ENCODE measurements at places on chromosomes 4 and X. TPM values are rescaled to one million over a fixed set of nuclear protein-coding genes. Genes with fewer than 3 reads are reported as not detected.

The SYTL4 gene
- total RNA-seq = 0.57 TPM

The TMEM150C gene
- 10.7 TPM for total RNA-seq

The USP26 gene
- not detected for total RNA-seq

The SLC10A4 gene
- total RNA-seq = 0.26 TPM

The MAGEA9 gene
- not detected for total RNA-seq

The FAM9C gene
- not detected for total RNA-seq

The CFP gene
- total RNA-seq = 3.5 TPM

The RNF212 gene
- total RNA-seq = 3.3 TPM

The FGFBP2 gene
- total RNA-seq = 10.7 TPM

The TMEM131L gene
- 20.4 TPM for total RNA-seq

The GAGE12H gene
- not detected for total RNA-seq

GRCh38 chr4:168433571-168433970, 46.7 kb downstream of the DDX60L start:
- no peak for DNase-seq

- DNase-seq = no peak
Measured at GRCh38 chr4:95013236-95013635, 255.5 kb downstream of the BMPR1B start.

- DNase-seq = no peak
Measured at GRCh38 chr4:7046971-7047370, 3.8 kb downstream of the TADA2B start.

- DNase-seq = no peak
Measured at GRCh38 chr4:160795216-160795615, 1368.6 kb downstream of the FSTL5 start.

- DNase-seq = no peak
Measured at GRCh38 chr4:173450281-173450680, 51.4 kb upstream of the SCRG1 start.

DNA sequence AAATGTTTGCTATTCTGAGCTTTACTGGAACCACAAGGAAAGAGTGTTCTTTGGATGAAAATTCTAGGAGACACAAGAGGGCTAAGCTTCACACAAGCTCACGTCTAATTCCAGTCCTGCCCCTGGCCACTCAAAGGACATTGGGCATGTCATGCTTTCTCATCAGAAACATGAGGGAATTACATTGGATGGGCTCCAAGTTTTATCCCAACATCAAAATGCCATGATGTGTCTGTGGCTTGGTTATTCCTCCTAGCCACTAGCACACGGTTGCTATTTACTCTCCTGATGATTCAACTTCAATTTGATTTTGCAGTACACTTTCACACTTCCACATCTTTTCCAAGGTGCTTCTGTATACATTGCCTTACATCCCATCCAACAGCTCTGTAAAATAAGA, 149.6 kb upstream of the FAM9B start:
- DNase-seq = no peak

GRCh38 chr4:159860945-159861344, 758.1 kb downstream of the RAPGEF2 start:
- no peak for DNase-seq

GRCh38 chr4:156705311-156705710, 266.3 kb downstream of the PDGFC start:
- DNase-seq = no peak

DNA sequence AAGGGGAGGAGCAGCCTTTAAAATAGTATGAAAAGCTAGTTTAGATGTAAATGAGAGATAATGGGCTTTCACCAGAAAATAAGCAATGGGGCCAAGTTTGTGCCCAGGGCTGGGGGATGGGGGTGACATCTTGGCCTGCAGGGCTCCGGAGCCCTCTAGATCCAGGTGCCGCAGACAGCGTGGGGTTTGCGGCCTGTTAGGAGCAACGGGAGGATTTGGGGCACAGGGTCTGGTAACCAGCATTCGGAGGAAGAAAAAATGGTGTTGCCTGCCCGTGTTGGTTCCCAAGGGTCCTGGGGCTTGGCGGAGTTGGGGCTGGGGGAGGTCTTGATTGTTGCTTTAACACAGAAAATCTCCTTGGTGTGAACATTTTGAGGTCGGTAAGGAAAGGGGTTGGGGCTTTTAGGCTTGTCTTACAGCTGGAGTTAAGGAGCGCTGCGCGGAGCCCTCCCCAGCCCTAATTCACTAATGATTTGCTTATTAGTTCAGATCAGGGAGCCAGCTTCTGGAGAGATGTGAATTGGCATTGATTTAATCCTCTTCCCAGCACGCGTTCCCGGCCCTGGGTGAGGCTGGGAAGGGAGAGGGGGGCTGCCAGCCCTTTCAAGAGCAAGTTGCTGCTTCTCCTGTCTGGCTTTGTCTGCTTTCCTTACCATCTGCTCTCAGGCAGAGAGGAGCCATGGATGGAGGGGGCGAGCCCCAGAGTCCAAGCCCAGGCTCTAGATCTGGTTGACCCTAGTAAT, 443.4 kb downstream of the BCOR start:
- no peak for DNase-seq

GRCh38 chrX:150063138-150063518, 124.8 kb upstream of the EOLA2 start:
- DNase-seq = no peak

GRCh38 chr4:107603430-107603829, 116.6 kb downstream of the PAPSS1 start:
- no peak for DNase-seq

DNA sequence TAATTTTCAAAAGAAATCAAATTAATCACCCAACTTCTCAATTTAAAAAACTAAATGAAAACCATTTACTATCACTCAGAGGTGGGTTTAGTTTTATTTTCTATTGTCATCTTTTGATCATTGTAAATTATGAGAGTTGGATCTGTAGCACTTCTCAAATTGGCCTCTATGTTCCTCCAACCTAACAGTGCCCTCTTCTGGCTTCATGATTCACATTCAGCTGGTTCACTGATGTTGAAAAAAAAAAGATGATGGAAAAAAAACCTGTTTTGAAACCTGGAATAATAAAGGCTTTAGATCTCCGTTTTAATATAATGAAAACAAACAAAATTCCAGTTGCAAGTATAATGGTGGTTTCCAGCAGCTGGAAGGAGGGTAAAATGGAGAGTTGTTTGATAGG, 2.4 kb upstream of the NBDY start:
- DNase-seq = no peak

DNA sequence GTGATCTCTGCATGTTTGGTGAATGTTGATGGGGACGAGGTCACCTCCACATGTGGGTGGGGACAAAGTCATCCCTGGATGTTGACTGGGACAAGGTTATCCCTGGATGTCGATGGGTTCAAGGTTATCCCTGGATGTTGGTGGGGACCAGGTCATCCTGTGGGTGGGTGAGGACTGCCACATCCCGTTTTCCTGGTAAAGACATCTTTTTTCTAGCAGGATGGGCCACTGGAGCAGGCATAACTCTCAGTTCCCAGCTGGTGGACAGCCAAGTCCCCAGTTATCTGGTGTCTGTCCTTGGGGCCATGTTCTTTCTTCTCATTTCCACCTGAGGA, 28.3 kb upstream of the PLCXD1 start:
- DNase-seq = no peak

DNA sequence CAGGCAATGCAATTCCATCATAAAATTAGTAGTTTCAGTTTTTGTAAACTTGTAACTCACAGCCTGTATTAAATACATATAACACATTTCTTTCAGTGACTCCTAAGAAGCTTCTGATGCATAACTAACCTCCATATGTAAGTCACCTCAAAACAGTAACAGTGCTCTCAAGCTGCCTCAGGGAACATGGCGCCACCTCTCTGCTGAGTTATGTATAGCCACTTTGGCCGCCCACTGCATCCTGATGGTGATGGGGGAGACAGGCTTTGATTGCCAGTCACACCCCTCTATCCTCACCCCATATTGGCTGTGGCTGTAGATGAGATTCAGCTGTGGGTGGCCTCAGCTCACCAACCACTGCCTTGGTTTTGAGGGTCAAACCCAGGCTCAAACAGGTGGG, 54.3 kb downstream of the LRBA start:
- DNase-seq = no peak

- DNase-seq = no peak
Measured at GRCh38 chr4:12239897-12240636, 811.4 kb upstream of the HS3ST1 start.
